ENCODE measurements at places on chromosomes 5 and 9. TPM values are rescaled to one million over a fixed set of nuclear protein-coding genes. Genes with fewer than 3 reads are reported as not detected.

GRCh38 chr5:160036243-160036642 is 27.3 kb downstream of the TTC1 start:
- no peak for DNase-seq

GRCh38 chr9:115106642-115107041 is 11.3 kb downstream of the TNC start:
- no peak for DNase-seq

GRCh38 chr5:50476549-50476948 is 35.5 kb upstream of the EMB start:
- DNase-seq = no peak

- DNase-seq = no peak
Observed at GRCh38 chr5:80150731-80151130, 105.1 kb downstream of the SERINC5 start.

DNA sequence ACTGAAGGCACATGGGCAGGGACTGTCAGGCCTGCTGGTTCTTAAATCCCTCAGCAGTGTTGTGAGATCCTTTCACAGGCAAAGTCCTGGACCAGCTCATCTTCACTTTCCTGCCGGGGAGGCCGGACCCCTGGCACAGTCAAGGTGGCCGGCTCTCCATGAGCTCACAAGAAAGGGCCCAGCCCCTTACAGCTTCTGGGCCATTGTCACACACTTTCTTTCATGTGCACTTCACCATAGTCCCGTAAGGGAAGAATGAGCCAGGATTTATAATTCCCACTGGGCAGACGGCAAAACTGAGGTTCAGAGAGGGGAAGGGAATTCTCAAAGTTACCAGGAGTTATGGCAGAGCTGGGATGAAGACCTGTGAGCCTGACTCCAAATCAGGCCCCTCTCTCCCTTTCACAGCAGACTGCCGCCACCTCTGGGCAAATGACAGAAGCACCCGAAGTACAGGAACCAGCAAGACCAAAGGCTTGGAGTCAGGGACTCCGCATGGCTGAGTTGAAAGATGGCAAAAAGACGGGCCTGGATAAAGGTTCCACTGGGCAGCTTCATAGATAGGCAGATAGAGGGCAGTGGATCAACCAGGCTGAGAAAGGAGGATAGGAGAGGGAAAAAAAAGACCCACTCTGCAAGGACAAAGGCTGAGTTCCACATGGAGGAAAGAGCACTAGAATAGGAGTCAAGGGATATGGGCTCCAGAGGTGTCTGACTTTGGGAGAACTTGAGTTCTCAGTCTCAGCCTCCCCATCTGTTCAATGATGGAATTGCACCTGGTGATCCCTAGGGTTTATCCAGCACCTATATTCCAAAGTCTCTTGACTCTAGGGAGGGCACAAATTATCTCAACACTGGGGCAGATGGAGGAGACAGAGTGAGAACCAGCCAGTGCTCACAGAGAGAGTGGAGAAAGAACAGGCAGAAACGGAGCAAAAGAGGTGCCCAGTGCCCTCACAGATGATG is 128.7 kb downstream of the PAX5 start:
- peak; percentile 75 for DNase-seq

The LSM11 gene
- total RNA-seq = 6.5 TPM

The ENTPD2 gene
- total RNA-seq = not detected

The CNTNAP3B gene
- 2.0 TPM for total RNA-seq
